ENCODE measurements at places on chromosomes 12 and 14.

- ATAC-seq, result no peak
Observed at GRCh38 chr12:89918172-89918846, 209.7 kb upstream of the ATP2B1 start.

DNA sequence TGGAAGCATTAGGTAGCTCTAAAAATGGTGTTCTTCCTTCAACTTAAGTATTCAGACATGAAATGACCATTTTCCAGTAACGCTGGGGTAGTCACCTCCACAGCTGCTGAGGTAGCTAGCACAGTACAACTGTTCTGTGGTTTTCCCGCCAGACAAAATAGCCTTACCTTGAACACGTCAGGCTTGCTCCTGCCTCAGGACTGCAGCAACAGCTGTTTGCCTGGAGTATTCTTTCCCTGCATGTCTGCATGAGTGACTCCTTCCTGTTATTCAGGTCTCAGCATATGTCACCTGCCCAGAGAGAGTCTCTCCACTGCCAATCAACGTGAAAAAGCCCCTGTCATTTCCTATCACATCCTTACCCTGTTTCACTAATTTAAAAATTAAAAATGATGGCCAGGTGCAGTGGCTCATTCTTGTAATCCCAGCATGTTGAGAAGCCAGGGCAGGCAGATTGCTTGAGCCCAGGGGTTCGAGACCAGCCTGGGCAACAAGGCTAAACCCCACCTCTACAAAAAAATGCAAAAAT lies 37.9 kb downstream of the WDR89 start:
- no peak for ATAC-seq

GRCh38 chr12:60279221-60279620 lies 683.4 kb downstream of the SLC16A7 start:
- ATAC-seq, result no peak

DNA sequence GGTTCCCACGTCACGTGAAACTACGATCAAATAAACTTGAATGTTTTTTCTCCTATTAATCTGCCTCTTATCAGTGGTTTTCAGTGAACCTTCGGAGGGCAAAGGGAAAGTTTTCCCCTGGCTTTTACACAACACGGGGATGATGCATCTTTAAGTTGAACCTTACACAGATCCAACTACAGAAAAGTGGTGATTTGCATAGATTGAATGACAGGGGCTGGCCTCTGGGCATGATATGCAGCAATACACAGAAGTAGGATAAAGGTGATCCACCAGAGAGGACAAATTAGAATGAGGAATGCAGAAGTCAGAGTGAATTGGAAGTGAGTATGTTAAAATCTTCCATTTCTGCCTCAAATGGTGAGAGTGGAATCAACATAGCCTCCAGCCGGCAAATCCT lies 11.6 kb downstream of the GSG1 start:
- no peak for ATAC-seq

DNA sequence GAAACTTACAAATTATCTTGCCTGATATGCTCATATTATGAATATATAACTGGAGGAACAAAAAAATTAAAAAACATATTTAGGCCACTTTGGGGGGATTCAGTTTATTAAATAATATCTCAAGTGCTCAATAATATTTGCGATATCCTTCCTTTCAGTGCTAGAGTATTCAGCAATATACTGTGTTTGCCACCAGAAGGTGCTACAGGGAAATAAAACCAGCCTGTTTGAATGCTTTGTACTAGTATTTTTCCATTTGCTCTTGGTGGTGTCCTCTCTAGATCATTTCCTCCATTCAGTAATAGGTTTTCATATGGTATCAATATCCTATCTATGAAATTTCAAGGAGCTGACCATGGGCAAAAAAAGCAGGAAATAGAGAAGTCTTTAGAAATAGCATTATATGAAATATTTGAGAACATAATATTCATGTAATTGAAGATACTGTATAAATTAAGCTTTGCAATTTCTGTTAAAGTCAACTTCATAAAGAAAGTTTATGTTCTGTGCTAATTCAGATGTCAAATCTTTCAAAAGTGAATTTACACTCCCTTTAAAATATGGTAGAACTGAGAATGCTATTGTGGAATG lies 106.2 kb upstream of the NAV3 start:
- peak; percentile 65 for ATAC-seq

DNA sequence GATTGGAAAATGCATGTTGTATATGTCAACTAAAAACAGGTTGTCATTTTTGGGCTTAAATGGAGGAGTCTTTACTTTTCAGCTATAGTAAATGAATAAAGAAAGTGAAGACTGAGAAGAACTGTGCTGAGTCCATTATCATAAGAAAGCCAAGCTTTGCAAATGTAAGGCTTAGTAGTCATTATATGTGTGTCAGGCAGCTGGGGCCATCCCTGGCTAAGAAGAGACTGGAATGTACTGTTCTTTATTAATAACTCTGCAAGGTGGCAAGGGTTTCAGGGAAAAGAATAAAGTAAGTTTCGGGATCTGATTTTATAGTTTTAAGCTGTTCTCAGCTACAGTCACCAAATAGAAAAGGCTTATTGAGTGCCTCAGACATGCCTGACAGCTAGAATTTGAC lies 48.7 kb downstream of the SRGAP1 start:
- ATAC-seq, result peak; percentile 39

- ATAC-seq, result no peak
Observed at GRCh38 chr14:75331471-75331870, 52.8 kb downstream of the FOS start.

DNA sequence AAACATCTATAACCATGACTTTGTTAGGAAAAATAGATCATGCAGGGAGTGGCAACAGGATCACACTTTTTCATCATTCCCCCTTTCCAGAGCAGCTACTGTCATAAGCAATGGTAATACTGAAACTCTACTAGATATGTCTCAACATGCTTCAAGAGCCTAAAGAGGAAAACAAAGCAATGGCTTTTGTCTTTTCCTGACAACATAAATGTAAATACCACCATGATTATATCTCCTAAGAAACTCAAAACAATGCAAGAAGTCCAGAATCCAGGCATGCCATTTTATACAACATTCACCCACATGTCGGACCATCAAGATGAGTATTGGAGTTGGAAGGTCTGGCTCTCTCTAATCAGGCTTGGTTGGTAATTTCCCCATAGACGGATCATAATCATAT lies 78.7 kb downstream of the KIF21A start:
- no peak for ATAC-seq

GRCh38 chr14:63745272-63745671 lies 17.4 kb upstream of the SGPP1 start:
- ATAC-seq, result no peak

DNA sequence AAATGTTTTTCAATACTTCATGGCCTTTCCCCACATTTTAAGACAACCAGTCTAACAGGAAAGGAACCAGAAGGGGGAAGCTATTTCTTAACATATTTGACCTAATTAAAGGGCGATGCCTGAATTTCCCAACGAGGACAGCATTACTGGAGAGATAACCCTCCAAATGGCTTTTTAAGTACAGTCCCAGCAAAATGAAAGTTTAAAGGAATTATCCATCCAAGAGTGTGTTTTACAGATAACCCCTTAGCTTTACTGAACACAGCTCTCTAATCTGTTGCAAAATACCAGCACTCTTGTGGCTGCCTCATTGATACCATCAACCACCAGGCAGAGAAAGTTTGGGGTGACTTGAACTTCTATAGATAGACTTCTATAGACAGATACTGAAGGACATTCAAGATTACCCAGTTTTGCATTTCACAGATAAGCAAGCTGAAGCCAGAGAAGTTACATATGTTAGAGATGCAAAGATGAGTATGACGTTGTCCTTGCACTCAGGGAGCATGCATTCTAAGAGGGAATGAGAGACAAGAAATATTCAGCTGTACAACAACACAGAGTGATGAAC lies 41.3 kb upstream of the DUSP6 start:
- ATAC-seq, result no peak

DNA sequence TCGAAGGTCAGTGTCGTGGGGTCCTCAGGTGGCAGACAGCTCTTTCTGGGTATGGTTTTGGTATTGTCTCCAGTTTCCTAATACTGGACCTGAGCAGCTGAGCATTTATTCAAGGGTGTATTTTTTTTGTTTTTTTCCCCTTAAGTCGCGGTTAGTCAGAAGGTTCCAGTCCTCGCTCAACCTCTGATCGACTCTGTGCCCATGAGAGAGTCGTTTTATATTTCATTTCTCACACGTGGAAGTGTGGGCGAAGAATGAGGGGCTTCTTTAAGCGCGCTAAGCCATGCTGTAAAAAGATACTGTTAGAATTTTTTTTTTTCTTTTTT lies 499 bp downstream of the MIPOL1 start:
- no peak for ATAC-seq

DNA sequence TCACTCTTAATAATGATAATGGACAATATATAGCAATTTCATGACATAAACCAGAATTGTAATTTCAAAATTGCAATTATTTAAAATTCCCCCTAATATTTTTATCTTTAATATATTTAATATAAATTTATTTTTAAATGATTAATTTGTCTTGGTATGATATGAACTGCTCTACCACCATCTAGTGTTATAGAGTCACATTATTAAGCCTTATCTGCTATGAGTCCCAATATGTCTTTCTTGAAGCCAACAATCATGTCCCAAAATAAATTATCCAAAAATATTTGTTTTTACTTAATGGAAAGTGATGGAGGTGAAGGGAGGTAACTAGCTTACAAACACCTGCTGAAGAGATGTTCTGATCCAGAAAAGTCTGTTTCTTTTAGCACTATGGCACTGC lies 151.4 kb downstream of the KCNC2 start:
- ATAC-seq, result no peak

DNA sequence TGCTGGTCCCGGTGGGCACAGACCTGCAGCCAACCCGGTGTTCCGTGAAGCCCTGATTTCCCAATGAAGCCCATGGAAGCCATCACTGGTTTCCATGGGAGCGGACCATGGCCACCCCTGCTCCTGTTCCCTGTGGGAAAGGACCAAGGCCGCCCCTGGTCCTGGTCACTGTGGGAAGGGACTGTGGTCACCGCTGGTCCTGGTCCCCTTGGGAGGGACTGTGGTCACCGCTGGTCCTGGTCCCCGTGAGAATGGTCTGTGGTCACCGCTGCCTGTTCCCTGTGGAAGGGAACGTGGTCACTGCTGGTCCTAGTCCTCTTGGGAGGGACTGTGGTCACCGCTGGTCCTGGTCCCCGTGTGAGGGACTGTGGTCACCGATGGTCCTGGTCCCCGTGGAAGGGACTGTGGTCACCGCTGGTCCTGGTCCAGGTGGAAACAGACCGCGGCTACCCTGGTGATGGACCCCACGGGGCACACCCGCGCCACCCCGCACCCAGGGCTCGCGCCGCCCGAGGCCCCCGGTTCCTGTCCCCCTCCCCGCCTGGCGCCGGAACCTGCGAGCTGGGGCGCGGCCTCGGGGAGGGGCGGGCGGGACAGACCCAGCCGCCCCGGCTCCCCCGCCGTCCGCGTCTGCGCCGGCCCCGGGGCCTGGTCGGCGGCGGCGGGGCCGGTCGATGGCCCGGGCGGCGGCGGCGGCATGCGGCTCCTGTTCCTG lies at the start of gene GLT1D1:
Gene GLT1D1 (plus strand): TSS at position 594 of the 715 bp plus-strand sequence. CDS start 104 bp downstream, at position 698.
- ATAC-seq, result no peak

DNA sequence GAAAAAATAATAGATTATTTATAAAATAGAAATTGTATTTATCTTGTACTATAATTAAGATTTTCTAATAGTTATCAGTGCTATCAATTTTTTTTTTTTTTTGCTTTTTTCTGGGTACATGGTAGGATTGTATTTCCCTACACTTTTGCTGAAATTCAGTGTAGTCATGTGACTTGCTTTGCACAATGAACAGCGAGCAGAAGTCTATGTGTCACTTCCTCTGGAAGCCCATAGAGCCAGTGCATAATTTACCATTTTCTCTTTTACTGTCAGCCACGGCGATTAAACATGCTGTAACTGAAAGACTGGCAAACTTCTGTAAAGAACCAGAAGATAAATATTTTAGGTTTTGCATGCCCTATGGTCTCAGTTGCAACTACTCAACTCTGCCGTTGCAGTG lies 80.8 kb upstream of the PPP1R12A start:
- no peak for ATAC-seq

DNA sequence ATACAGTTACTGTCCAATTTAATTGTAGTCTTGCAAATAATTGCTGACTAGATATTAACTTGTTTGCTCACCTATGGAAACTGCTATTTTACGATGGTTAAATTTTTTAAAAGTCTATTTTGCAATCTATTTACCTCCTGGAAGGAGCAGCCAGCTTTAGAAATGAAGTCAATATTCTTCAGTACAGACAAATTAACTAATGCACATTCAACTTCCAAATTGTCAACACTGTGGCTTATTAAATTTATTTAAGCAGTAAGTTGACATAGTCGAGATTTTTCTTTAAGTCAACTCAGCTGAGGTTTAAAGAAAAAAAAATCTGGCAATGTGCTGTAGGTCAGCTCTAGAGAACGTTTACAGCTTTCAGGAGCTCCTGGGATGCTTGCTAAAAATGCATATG lies 221.2 kb downstream of the SSPN start:
- ATAC-seq, result no peak

GRCh38 chr12:93115198-93115601 lies 186.1 kb upstream of the EEA1 start:
- ATAC-seq, result peak; percentile 91

DNA sequence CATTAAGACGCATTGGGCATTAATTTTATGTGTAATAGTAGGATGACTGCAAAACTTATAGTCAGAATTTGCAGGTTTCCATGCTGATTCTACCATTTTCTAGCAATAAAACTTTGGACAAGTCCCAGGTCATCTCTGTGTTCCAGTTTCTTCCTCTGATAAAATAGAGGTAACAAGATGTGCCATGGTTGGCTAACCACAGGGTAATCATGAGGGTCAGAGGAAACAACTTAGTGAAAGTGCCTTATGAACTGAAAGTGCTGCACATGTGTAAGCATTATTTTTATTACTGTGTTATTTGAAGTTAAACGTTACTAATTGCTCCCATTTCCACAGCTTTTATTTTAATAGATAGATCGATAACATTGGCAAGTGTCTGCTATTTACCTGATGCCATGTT lies 21.1 kb downstream of the SMCO2 start:
- ATAC-seq, result no peak

GRCh38 chr12:8045952-8046944 lies 13.7 kb downstream of the FOXJ2 start:
- ATAC-seq, result peak; percentile 96

- peak; percentile 43 for ATAC-seq
Observed at GRCh38 chr12:108594-108993, 42.0 kb downstream of the IQSEC3 start.

DNA sequence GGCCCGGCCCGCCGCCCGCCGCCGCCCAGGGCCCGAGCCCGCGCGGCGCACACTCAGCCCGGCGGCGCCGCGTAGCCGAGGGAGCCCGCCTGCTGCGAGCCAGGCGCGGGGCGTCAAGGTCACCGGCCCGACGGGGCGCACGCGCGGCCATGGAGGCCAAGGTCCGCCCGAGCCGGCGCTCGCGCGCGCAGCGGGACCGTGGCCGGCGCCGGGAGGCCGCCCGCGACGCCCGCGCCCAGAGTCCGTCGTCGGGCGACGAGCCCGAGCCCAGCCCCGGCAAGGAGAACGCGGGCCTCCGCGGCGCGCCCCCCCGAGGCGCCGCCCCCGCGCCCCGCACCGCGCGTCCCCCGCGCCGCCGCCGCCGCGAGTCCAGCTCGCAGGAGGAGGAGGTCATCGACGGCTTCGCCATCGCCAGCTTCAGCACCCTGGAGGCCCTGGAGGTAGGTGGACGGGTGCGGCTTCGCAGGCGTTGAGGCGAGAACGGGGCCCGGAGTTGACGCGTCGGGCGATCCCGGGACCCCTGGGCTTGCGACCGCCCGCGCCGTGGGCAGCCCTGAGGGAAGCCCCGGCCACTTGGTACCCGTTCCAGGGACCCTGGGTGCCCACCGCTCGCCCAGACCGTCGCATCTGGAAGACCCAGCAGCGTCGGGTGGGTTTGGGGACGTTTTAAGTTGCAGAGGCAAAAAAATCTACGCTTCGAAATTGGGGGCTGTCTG lies 629 bp downstream of the FBRSL1 start:
- no peak for ATAC-seq

Data from SK-N-SH treated with all-trans-retinoic acid at 6 μM for 48 hours (cell line).